ENCODE measurements at places on chromosomes 1 and 21.

GRCh38 chr1:72284084-72284347 lies 1.7 kb upstream of the NEGR1 start:
- no peak for DNase-seq

DNA sequence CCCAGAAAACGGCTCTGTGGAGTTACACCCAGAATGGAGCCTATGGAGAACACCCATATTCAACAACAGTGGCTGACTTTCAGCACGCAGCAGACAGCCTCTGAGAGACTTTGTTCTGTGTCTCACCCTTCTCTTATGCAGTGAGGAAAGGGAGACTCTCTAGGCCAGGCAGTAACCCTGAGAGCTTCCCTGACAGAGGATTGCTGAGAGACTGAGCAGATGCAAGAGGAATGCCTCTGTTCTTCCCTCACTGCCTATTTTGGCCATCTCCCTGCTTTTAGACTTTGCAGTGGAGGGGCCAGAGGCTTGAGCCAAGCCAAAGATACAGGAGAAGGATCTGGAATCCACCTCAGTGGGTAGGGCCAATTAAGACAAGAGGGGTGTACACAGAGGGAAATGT lies 41.8 kb upstream of the SLC16A1 start:
- no peak for DNase-seq

GRCh38 chr1:154212083-154212482 lies 6.0 kb upstream of the CFAP141 start:
- no peak for DNase-seq

GRCh38 chr1:8698937-8699447 lies 118.4 kb downstream of the RERE start:
- no peak for DNase-seq

- DNase-seq, result no peak
Observed at GRCh38 chr1:53442299-53442698, 16.9 kb upstream of the DMRTB1 start.
